ENCODE measurements at places on chromosomes 12 and 14.

DNA sequence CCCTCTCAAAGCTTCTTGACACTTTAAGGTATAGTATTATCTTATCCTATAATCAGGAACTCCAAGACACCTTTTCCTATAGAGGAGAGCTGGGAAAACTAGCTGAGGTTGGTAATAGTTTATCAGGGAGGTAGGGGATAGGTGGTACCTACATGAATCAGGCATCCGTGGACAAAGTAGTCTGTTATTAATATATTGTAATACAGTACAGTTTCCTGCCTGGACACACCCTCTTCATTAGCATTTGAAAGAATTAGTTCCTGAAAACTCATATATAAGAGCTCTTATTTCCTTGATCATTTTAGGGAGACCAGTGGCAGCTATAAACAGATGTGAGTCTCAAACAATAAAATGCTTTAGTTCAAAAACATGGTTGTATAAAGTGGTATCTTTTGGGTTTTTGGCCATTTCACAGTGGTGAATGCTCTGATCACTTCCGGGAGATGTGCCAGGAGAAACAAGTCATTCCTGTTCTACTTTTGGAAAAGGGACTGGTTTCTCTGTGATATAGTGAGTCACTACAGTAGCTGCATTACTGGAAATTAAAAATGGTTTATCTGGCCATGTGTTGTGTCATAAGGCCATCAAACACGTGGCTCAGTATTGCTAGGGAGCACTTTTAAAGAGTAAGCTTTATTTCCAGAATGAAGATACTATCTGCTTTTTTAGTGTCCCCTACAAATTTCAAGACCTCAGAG lies 98.1 kb downstream of the KLRB1 start:
- DNase-seq, result no peak

GRCh38 chr14:100237735-100238418 lies 1.1 kb upstream of the YY1 start:
- DNase-seq, result peak; percentile 66

- DNase-seq, result no peak
Observed at GRCh38 chr14:105938055-105938863, 411.9 kb downstream of the TMEM121 start.

DNA sequence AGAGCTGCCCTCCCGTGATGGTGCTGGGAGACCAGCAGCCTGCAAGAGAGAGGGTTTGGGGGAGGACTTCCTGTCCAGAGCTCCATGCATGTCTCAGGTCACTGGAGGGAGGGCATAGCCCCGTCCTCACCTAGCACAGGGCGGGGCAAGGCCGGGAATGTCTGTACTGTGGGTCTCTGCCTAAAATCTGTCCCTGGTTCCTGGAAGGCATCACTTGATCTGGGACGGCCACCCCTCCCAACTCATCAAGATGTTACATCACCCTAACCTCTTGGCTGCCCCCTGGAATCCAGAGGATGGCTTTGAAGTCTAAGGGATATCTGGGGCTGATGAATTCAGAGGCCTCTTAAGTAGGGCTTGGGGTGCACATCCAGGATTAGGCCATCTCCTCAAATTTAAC lies 37.0 kb upstream of the MEG3 start:
- DNase-seq, result no peak

GRCh38 chr12:122079033-122079531 lies 526 bp downstream of the MLXIP start:
- no peak for DNase-seq

GRCh38 chr12:6195665-6196535 lies 4.3 kb upstream of the CD9 start:
- peak; percentile 82 for DNase-seq

- DNase-seq, result peak; percentile 30
Observed at GRCh38 chr12:10301103-10301502, 6.6 kb upstream of the KLRD1 start.

GRCh38 chr14:31228533-31228932 lies 20.9 kb upstream of the HECTD1 start:
- no peak for DNase-seq

DNA sequence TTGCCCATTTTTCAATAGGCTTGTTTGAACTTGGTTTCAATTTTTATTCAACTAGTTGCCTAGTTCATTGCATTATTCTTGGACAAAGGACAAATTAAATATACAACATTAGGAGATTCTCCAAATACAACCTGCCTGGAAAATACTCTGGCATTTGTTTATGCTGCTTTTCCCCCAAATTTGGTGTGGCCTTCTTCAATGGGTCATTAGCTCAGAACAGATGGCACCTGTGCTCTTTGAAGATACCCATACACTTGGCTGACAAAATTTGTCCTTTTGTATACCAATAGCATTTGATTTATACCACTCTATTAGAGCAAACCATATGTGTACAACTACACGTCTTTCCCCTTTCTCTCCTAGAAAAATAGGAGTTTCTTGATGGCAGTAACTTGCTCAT lies 35.7 kb downstream of the WBP11 start:
- DNase-seq, result no peak

DNA sequence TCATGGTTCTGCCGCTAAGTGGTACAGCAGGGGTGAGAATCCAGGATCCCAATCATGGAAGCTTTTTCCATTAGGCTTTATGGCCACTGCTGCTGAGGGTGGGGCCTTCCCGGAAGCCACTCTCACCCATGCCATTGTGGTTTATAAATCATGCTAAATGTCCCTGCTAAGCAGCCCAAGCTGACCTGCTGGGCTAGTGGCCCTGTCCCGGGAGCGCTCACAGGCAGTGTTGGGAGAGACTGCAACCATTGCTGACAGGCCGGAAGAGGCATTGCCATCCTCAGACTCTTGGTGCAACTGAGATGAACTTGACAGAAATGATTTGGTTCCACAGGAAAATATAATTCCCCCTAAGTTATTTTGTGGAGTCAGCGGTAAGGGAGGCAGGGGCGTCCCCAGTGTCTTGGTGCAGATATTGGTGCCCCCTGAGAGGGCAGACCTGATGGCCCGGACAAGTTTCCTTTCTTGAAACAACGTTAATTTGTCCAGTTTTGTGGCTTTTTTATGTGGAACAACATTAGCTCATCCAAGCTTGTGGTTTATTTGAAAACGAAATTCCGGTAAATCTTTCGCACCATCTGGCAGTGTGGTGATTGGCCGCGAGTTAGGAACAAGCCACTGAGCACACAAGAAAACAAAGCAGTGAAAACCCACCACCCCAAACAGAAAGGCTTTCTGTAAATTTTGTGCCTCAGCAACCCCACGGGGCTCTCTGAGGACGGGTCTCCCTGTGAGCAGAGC lies 82.3 kb downstream of the SSPN start:
- no peak for DNase-seq

GRCh38 chr14:99352688-99353280 lies 80.8 kb upstream of the BCL11B start:
- DNase-seq, result no peak

DNA sequence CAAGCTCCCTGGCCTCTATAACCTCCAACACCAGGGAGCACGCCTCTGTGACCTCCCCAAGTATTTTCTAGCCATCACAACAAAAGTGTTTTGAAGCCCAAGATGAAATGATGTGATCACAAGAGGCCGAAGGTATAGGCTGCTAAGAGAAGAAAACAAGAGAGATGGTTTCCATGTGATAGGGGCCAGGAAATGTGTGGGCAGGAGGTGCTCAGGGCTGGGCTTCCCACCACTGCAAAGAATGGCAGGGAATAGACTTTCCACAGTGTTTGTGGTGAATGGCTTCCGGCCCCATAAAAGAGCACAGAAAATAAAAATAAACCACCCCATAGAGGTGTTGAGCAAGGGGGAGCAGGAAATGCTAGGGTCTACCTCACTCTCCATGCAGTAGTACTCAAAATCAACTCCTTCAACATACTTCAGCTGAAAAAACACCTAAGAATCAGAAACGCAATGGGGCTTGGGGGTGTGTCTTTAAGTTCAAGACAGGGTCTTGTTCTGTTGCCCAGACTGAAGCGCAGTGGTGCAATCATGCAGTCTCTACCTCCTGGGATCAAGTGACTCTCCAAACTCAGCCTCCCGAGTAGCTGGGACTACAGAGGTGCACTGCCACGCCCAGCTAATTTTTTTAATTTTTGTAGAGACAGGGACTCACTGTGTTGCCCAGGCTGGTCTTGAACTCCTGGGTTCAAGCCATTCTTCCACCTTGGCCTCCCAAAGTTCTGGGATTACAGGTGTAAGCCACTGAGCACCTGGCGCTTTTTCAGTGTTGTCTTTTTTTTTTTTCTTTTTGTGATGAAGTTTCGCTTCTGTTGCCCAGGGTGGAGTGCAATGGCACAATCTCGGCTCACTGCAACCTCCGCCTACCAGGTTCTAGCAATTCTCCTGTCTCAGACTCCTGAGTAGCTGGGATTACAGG lies 27.1 kb downstream of the DAD1 start:
- peak; percentile 79 for DNase-seq

DNA sequence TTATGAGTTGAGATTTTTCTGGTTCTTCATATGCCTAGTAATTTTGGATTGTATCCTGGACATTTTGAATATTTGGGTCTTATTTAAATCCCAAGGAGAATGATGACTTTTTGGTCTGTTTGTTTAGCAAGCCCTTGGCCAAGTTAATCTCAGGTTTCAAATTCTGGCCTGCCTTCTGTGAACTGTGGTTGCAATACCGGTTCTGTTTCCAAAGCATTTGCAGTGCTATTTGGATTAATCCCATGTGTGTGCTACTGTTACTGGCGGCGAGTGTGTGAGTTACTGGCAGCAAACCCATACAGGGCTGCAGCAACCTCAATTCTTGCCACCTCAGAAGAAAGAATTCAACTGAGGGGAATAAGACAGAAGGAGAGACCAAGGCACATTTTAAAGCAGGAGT lies 51.1 kb downstream of the TMEM260 start:
- DNase-seq, result no peak

DNA sequence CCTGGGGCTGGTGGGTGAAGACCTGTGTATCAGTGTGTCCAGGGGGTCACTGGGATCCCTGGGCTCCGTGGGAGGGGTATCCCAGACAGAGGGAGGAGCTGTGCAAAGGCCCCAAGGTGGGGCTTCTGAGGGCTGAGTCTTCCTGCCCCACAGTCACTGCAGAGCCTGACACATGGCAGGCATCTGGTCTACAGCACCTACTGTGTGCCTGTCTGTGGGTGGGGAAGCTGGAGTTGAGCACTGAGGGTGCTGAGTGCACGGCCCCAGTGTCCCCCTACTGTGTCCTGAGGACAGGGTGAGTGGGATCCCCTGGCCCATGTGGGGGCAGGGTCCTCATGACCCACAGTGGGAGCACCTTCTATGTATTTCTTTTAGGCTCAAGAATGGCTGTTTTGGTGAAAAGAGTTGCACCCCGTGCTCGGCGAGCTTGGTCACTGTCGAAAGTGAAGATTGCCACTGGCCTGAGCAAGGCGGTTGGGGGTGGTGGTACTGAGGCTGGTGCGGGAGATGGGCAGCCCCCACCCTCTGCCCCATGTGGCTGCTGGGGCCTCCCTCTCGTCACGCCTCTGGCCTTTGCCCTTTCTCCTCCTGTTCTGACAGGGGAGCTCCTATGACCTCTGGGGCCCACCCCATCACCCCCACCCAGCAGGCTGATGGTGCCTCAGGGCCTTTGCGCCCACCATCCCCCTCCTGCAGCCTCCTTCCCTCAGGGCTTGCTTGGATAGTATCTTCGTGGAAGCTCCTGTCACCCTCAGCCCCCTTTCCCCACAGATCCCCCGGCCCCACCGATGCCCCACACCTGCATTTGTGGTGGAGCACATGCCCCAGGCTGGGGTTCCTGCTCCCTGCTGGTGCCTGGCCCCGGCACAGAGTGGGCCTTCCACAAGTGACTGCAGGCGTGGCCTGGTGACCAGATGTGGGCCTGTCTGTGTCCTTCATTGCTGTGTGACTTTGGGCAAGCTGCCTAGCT lies 55.8 kb downstream of the BEGAIN start:
- peak; percentile 2 for DNase-seq

DNA sequence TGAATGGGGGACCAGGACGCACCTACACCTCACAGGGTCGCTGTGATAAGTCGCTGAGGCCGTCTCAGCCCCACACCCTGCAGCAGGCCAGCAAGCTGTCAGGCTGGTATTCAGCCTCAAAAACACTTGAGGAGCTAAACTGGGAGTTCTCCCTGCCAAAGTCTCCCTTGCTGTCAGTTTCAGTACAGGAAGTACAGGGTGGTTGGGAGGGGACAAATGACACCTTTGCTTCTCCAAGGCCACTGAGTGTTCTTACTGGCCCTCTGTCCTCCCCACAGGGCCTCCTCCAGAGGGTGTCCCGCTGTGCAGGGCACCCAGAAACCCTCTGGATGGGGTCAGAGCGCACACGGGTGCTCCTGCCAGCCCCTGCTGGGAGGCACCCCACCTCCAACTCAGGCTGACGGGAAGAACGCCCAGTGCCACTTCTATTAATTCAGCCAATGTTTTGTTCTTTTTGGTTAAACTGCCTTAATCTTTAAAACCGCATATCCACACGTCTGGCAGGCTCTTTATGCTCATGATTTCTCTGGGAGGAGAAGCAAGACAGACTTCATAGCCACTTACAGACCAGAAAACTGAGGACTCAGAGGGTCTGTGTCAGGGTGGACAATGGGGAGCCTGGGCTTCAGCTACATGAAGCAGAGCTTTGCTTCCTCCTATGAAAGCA lies 75.9 kb downstream of the ITPK1 start:
- DNase-seq, result no peak

GRCh38 chr12:104010606-104011169 lies 39.3 kb downstream of the GLT8D2 start:
- DNase-seq, result no peak

- DNase-seq, result no peak
Observed at GRCh38 chr14:68011406-68012028, 191.9 kb downstream of the RAD51B start.

All from stimulated activated CD4-positive, alpha-beta T cell treated with anti-CD3 and anti-CD28 coated beads, Interleukin-4, amount 100 ng/mL, for 24 hours (primary cell).